Body of pancreas (tissue), 4 donors: ENCODE measurements at places on chromosomes 5 and 9. TPM values are rescaled to one million over a fixed set of nuclear protein-coding genes. Genes with fewer than 3 reads are reported as not detected.

OR1J1 gene
- total RNA-seq = not detected

- peaks cover 29% of the 10 kb centered on the region for H3K36me3 ChIP-seq
- no peaks in the 10 kb centered on the region for H3K27me3 ChIP-seq
- H3K4me3 ChIP-seq = no peak overlapping the region
- no peak for DNase-seq
- peaks cover 16% of the 10 kb centered on the region for H3K4me1 ChIP-seq
- H3K27ac ChIP-seq = no peak overlapping the region
Measured at GRCh38 chr5:95895771-95896170, 65.9 kb downstream of the ELL2 start.

LCN15 gene
- total RNA-seq = not detected

DNA sequence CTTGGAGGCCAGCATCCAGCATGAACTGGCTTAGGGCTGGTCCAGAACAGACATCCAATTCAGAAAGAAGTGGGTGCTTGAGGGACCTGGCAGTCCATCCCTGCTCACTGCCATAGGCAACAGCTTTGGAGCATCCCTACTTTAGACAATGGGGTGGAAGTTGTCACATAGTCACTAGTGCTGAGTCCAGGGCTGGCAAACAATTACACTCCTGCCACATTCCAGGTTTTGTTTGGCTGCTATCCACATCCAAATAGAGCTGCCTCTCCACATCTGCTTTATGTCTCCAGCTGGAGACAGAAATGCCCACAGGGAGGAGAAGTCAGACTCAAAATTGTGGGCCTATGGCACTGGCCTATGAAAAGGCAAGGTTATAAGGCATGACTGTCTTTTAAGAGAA lies 7.0 kb downstream of the FSTL4 start:
- no peaks in the 10 kb centered on the region for H3K4me1 ChIP-seq
- H3K4me3 ChIP-seq = no peak overlapping the region
- H3K27me3 ChIP-seq = peaks cover 3% of the 10 kb centered on the region
- no peaks in the 10 kb centered on the region for H3K36me3 ChIP-seq
- DNase-seq = no peak
- no peak overlapping the region for H3K27ac ChIP-seq

GRCh38 chr5:76874088-76874581 lies 24.3 kb downstream of the S100Z start:
- no peaks in the 10 kb centered on the region for H3K36me3 ChIP-seq
- DNase-seq = no peak
- no peaks in the 10 kb centered on the region for H3K4me1 ChIP-seq
- no peak overlapping the region for H3K27ac ChIP-seq

- H3K27ac ChIP-seq = no peak overlapping the region
- H3K4me1 ChIP-seq = peaks cover 6% of the 10 kb centered on the region
- DNase-seq = no peak
- no peaks in the 10 kb centered on the region for H3K36me3 ChIP-seq
Measured at GRCh38 chr9:133605856-133606707, 3.1 kb downstream of the FAM163B start.

DNAH5 gene
- 2.6 TPM for total RNA-seq

GRCh38 chr9:120857481-120857880 lies 14.8 kb upstream of the PSMD5 start:
- no peaks in the 10 kb centered on the region for H3K27me3 ChIP-seq
- no peak for DNase-seq
- no peaks in the 10 kb centered on the region for H3K36me3 ChIP-seq
- H3K27ac ChIP-seq = no peak overlapping the region

DNA sequence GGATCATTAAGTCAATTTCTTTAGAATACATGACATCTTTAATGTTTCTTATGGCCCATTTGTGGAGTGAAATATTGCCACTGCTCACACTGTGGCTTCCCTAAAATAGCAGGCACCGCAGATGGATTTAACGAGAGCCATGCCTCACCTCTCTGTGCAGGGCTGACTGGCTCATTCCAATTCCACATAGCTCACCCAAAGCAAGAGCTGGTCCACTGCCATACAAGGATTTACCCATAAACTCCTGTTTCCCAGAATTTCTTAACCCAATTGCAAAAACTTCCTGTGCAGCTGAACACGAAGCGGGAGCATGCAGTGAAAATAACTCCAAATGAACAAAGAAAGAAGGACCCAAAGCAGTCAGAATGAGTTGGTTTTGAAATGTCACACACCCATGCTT lies 159.5 kb downstream of the BAAT start:
- no peaks in the 10 kb centered on the region for H3K4me1 ChIP-seq
- DNase-seq = no peak
- no peak overlapping the region for H3K27ac ChIP-seq
- H3K4me3 ChIP-seq = no peak overlapping the region
- H3K27me3 ChIP-seq = no peaks in the 10 kb centered on the region
- H3K36me3 ChIP-seq = no peaks in the 10 kb centered on the region

CDX1 gene
- not detected for total RNA-seq

DNA sequence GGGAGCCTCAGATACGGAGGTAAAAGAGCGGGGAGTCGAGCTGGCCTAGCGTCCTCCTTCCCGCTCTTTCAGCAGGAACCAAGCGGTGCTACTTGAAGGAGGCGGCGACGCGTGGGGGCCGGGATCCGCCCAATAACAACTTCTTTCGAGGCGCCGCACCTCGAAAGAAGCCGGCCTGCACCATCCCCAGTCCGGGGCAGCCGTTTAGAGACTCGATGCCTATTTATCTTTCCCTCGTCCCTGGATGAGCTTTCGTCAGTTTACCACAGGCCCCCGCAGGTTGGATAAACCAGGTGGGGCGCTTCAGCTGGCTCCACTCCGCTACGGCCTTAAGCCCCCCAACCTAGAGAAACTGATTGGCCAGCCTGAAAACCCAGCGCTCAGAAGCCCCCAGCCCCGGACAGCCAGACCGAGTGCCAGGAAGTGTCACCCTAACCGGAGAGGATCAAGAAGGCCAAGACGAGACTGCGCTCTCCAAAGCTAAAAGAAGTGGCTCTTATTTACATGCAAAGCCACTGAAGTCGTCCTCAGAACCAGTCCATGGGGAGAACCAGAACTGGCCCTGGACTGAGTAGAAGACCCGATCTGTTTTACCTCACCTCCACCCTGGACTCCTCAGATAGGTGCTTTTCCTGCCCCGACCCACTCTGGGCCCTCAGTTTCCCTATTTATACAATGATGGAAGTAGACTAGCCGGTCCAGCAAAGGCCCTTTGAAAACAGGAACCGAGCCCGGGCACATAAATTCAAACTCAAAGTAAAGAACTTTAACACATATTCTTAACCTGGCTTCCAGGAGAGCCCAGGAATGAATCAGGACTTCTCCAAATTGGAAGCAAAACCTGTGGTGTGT lies 1.4 kb downstream of the HAND1 start:
- no peak overlapping the region for H3K4me3 ChIP-seq
- H3K27ac ChIP-seq = no peak overlapping the region
- H3K4me1 ChIP-seq = peaks cover 62% of the 10 kb centered on the region
- peaks cover 82% of the 10 kb centered on the region for H3K27me3 ChIP-seq
- no peak for DNase-seq

DNA sequence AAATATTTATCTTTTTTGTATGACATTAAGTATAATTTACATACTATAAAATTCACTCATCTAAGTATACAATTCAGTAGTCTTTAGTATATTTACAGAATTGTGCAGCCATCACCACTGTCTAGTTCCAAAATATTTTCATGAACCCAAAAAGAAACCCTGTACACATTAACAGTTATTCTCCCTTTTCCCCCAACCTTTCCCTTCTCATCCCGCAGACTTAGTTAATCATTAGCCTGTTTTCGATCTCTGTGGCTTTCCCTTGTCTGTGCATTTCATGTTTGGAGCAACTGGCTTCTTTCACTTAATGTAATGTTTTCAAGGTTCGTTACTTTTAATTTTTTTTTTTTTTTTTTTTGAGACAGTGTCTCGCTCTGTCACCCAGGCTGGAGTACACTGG lies 37.5 kb downstream of the MTREX start:
- H3K27ac ChIP-seq = no peak overlapping the region
- no peaks in the 10 kb centered on the region for H3K27me3 ChIP-seq
- peaks cover 6% of the 10 kb centered on the region for H3K36me3 ChIP-seq
- DNase-seq = no peak

- H3K4me3 ChIP-seq = no peak overlapping the region
- H3K4me1 ChIP-seq = peaks cover 40% of the 10 kb centered on the region
- H3K36me3 ChIP-seq = peaks cover 8% of the 10 kb centered on the region
- no peaks in the 10 kb centered on the region for H3K27me3 ChIP-seq
- no peak overlapping the region for H3K27ac ChIP-seq
Measured at GRCh38 chr9:109242741-109243140, 75.7 kb upstream of the FRRS1L start.

GRCh38 chr5:80961376-80962281 lies 1.5 kb downstream of the RASGRF2 start:
- no peak overlapping the region for H3K27ac ChIP-seq
- H3K36me3 ChIP-seq = no peaks in the 10 kb centered on the region
- no peak for DNase-seq
- peaks cover 13% of the 10 kb centered on the region for H3K4me1 ChIP-seq

GRCh38 chr5:1633605-1634336 lies 110.0 kb upstream of the LPCAT1 start:
- H3K4me3 ChIP-seq = peak overlapping the region; percentile 49
- H3K4me1 ChIP-seq = no peaks in the 10 kb centered on the region
- peak; percentile 78 for DNase-seq

EFNA5 gene
- 3.4 TPM for total RNA-seq

FOXI1 gene
- not detected for total RNA-seq

- no peak overlapping the region for H3K27ac ChIP-seq
- H3K4me1 ChIP-seq = no peaks in the 10 kb centered on the region
- no peak for DNase-seq
- no peaks in the 10 kb centered on the region for H3K36me3 ChIP-seq
Measured at GRCh38 chr9:7983490-7983889, 183.9 kb upstream of the DMAC1 start.
